ENCODE measurements at places on chromosomes 11 and 22.

DNA sequence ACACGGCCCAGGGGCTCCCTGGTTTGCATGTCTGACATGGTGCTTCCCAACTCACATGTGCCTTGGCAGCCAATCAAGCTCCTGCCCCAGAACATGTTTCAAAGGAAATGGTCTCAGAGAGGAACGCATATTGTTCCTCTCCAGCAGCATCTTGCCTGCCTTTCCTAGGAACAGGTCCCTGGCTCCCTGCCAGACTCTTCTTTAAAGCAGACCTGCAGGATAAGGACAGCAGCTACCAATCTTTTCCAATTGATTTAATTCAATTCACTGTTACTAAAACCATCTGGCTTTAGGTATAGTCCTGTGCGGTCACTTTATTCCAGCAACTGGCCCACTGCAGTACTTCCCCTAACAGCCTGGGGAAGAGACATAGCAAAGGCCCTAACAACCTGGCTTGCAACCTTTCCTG lies 79.9 kb downstream of the AMBRA1 start:
- no peak for DNase-seq

- no peak for DNase-seq
Observed at GRCh38 chr11:119797123-119797611, 68.2 kb upstream of the NECTIN1 start.

- DNase-seq: no peak
Observed at GRCh38 chr11:111445586-111445985, 66.5 kb upstream of the POU2AF1 start.

- DNase-seq: no peak
Observed at GRCh38 chr22:43505423-43505822, 93.6 kb downstream of the MPPED1 start.

DNA sequence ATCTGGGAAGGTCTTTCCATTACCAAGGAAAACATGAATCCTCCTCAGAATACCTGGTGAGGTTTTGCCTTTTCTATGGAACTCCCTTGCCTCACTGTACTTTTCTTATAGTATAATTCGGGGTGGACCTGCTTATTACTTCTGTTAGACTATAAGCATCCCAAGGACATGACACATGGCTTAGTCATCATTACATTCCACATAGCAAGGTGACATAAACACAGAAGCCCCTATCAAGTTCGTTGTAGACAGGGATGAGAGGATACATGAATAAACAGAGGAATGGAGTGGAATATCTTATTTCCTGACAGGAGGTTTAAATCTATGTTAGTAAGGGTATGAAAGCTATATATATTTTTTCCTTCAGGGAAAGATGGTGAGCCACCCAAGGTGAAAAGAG lies 532.2 kb upstream of the CCDC90B start:
- no peak for DNase-seq

DNA sequence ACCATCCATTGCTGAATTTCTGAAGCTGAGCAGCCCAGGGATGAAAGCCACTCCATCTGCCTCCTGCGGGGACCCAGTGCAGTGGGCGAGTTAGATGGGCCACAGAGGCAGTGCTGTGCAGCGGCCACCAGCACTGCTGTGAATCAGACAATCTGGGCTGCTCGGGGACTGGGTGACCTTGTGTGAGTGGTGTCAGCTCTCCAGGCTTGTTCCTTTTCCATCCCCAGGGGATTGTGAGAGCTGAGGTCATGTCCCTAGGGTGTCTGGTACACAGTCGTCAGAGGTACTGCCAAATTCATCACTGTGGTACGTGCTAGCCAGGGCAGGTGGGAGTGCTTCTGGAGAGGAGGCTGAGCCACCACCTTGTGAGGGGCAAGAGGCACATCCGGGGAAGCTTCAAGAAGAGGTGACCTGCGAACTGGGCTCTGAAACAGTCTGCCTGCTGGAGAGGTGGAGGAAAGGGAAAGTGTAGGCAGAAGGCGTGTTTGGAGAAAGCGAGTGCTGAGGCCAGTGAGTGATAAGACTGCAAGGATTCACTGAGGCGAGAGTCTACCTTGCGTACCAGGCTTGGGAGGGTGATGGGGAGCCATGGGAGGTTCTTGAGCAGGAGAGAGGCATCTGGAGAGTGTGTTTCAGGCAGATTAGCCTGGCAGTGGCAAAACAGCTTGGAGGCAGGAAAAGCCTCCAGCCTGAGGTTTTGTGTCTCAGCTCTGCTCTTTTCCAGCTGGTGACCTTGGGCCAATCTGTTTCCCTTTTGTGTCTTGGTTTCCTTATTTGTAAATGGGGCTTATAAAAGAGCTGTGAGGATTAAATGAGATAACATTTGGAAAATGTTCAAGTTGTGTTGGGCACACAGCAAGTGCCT lies 22.7 kb downstream of the CACNA1I start:
- DNase-seq: no peak

DNA sequence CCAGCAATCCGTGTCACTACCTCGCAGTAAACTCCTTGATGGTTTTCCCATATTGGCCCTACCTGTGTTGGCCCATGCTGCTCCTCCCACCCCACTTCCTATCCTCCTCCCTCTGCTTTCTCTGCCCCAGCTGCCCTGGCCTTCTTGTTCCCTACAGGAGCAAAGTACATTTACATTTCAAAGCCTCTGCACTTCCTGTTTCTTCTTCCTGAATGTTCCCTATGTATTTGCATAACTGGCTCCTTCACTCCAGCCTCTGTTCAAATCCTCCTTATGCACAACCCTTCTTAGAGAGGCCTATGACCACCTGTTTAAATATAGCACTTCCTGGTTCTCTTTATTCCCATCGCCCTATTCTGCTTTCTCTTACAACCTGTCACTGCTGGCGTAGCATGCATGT lies 62.2 kb downstream of the PARVA start:
- no peak for DNase-seq

DNA sequence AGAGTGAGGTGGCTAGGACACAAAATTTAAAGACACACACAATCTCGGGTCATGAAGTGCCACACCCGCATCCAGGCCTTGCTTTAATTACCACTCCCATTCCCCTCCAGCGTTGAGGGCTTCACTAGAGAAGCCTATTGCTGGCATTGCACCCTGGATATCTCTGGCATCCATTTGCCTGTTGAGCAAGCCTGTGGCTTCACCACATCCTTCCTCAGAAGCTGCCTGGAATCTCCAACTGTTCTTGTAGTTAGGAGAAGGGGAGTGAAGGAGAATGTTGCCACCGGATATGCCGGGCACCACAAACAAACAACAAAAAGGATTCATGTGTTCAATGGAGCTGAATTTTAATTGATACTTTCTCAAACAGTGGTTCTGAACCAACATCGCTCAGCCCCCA lies 34.4 kb upstream of the RCN1 start:
- peak; percentile 44 for DNase-seq

GRCh38 chr22:50184004-50184901 lies 1.5 kb upstream of the TRABD start:
- DNase-seq: no peak

- DNase-seq: no peak
Observed at GRCh38 chr22:29313576-29314466, 1.7 kb downstream of the RASL10A start.

DNA sequence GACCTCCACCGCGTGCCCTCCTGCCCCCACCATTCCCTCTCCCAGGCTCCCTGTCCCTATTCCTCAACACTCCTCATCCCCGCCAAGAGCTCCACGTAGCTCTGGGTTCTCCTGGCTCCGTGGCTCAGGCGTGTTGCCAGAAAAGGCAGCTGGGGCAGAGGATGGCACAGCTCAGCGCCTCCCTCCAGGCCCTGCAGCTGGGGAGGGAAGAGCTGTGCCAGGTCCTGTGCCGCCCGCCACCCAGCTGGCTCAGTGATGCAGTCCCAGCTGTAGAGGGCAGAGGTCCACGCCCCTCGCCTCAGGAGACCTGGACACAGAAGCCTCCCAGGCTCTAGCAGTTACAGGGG lies 4.2 kb downstream of the ARHGAP1 start:
- no peak for DNase-seq

DNA sequence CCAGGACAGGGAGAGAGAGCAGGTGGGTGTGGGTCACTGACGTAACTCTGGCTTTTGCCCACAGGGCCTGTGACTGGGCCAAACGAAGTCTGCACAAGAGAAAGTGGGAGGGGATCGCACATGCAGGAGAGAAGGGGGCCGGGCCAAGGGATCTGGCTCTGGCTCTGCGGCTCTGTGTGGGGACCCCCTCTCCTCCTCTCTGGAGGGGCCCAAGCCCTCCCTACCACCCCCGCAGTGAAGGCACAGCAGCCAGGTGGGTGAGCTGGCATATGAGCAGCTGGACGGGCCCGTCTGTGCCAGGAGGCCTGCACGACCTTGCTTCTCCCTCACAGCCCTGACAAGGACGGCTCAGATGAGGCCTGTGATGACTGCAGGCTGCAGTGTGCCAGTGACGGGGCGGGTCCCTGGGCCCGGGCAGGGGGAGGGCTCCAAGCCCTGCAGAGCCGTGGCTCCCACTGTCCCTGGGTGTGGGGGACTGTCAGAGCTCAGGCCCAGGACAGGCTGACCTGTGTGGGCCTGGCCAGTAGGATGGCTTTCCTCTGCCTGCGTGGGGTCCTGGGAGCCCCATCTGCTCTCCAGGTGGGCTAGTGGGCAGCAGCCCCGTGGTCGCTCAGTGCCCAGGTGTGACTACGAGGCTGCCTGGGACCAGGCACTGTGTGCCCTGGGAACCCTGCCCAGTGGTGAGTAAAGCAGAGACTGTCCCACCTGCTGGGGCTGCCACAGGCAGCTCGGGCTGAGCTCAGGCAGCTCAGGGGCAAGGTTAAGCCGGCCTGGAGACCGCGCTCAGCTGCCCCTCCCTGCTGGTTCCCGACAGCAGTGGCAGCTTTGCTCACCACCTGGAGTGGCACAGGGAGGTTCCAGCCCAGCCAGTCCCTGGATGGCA lies 22.2 kb downstream of the MRGPRG start:
- DNase-seq: no peak

DNA sequence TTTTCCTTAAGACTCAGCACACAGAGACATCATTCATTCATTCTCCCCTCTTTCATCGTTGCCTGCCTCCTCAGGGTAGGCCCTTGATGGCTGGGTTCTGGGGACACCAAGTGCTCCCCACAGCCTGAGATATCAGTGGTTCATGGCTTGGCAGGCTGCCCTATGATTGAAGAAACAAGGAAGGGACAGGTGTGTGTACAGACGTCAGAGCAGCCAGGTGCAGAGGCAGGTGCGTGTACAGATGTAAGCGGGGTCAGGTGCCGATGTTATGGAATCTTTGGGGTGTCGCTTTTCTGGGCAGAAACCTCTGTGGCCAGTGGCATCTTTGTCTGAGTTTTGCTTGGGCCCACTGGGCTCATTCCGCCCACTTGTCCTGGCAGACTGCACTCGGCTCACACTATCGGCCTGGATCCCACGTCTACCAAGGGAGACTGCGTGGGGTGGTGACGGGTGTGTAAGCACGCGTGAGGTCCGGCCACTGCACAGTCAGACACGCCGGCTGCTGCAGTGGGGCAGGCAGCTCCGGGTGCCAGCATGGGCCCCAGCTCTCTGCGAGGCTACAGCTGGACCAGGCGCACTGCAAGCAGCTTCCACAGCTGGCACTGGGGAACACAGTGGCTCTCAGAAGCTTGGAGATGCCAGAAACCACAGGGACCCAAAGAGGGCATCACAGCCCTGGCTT lies 20.9 kb upstream of the KIAA0930 start:
- no peak for DNase-seq

DNA sequence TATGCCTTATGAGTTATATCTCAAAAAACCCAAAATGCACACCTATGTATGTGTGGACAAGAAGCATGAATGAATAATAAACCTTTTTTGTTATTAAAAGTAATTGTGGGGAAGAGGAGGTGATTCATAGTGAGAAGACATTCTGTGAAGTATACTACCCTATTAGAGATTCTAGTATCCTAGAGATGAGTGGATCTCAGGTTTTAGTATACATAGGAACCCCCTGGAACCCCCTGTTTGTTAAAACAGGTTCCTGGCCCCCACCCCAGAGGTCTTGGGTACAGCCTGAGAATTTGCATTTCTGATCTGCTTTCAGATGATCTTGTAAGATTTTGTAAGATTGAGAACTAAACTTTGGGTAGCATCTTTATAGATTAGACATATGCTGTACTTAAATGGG lies 17.5 kb downstream of the NUCB2 start:
- DNase-seq: no peak

GRCh38 chr22:26492220-26492619 lies 8.5 kb downstream of the SRRD start:
- DNase-seq: no peak

DNA sequence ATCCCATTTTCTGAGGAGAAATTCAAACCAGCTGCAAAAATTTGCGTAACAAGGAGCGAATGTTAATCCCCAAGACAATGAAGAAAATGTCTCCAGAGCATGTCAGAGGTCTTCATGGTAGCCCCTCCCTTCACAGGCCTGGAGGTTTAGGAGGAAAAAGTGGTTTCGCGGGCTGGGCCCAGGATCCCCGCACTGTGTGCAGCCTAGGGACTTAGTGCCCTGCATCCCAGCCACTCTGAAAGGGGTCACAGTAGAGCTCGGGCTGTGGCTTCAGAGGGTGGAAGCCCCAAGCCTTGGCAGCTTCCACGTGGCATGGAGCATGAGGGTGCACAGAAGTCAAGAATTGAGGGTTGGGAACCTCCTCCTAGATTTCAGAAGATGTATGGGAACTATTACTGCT lies 87.4 kb downstream of the BRD1 start:
- DNase-seq: no peak

DNA sequence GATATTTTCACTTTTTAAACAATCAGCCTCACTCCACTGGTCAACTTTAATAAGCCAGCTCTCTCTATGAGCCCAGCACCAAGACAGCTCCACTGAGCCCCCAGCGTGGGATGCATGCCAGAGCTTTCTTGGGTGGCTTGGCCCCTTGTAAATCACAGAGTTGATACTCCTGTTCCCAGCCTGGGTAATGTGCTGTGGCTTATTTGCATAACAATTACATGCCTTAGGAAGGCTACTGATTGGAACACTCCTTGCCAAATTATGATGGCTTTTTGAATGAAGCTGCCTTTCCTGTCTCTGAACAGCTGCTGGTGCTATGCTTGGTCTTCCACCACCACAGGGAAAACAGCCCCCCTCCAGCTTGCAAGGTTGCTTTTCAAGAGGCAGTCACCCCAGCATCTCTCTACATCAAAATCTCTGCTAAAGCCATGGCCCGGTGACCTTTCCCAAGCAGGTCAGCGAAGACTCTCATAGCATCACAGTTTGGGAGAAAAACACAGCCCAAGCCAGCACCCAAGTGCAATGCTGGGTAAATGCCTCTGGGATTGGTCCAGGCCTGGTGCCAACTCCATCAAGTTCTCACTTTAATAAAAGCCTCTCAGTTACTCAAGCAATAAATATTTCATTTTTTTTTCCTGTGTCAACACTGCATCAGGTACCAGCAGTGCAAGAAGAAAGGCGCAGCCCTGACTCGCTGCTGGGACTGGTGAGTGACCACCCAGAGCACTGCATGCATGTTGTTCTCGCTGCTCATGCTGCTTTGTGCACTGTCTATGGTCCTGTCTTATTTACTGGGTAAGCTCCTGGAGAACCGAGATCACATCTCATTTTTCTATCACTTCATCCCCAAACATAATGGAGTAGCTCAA lies 549.3 kb downstream of the OPCML start:
- no peak for DNase-seq
